ENCODE measurements at places on chromosomes 11 and 22. TPM values are rescaled to one million over a fixed set of nuclear protein-coding genes. Genes with fewer than 3 reads are reported as not detected.

- no peak overlapping the region for H3K27ac ChIP-seq
- peaks cover 51% of the 10 kb centered on the region for H3K36me3 ChIP-seq
- H3K4me3 ChIP-seq, result no peak overlapping the region
- H3K4me1 ChIP-seq, result no peaks in the 10 kb centered on the region
Observed at GRCh38 chr22:50225200-50225969, 19.4 kb downstream of the TUBGCP6 start.

DNA sequence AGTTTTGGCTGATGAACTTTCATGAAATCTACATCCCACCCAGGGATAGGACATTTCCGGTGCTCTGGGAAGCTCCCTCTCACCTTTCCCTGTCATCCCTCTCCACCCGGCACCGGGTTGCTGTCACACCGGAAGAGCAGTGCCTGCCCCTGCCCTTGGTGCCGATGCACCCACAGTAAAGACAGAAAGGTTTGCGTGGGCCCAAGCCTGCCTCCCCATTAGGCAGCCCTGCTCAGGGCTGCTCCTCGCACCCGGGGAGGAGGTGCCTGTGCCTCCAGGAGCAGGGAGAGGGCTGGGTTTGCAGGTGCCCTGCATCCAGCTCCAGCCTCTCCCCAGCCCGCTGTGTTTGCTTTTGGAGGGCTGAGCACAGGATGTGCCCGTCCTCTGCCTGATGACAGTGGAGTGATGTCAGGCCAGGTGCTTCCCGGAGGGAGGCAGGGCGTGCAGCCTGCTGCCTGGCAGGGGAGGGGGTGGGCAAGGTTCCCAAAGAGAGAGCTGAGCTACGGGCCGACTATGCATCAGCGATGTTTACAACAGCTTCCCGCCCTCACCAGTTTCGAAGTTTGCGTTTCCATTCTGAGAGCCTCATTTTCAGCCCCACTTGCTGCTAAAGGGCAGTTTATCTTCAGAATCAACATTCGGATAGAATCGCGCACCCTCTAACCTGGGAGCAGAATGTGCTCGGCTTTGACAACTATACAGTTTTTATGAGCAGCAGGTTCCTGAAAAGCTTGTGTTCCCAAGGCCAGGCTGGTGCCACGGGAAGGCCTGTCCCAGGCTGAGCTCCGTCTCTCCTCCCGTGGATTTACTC, 83.2 kb upstream of the CLDN5 start:
- no peak for DNase-seq
- H3K27ac ChIP-seq, result no peak overlapping the region
- no peak overlapping the region for H3K4me3 ChIP-seq
- H3K27me3 ChIP-seq, result peaks cover 28% of the 10 kb centered on the region

Gene KRTAP5-10
- polyA plus RNA-seq, result not detected

Gene MISFA
- 2.4 TPM for polyA plus RNA-seq
